ENCODE measurements at places on chromosomes 1 and 21.

GRCh38 chr1:1721201-1721600, 3.0 kb downstream of the CDK11A start:
- H3K4me3 ChIP-seq = no peak overlapping the region
- H3K36me3 ChIP-seq = peaks cover 17% of the 10 kb centered on the region
- no peak overlapping the region for H3K27ac ChIP-seq
- H3K4me1 ChIP-seq = no peaks in the 10 kb centered on the region
- no peak for DNase-seq

DNA sequence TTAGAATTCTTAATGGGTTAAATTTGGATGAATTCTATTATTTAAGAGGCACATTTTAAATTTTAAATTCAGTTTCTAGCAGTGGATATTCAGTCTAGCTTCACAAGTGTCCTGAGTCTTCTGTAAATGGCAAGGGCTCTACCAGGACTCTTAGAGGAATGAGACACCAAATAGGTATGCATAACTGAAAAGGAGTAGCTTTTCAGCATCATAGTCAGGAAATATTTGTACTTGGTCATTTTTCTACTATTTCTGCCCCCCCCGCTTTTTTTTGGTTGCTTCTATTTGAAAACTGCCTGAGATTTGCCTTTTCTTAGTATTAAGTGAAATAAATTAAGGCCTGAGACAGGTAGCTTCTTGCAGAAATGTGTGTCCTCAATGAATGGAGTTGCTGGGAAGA, 80.2 kb downstream of the MAST2 start:
- no peak overlapping the region for H3K4me3 ChIP-seq
- no peaks in the 10 kb centered on the region for H3K36me3 ChIP-seq
- H3K27me3 ChIP-seq = no peaks in the 10 kb centered on the region
- H3K27ac ChIP-seq = no peak overlapping the region

DNA sequence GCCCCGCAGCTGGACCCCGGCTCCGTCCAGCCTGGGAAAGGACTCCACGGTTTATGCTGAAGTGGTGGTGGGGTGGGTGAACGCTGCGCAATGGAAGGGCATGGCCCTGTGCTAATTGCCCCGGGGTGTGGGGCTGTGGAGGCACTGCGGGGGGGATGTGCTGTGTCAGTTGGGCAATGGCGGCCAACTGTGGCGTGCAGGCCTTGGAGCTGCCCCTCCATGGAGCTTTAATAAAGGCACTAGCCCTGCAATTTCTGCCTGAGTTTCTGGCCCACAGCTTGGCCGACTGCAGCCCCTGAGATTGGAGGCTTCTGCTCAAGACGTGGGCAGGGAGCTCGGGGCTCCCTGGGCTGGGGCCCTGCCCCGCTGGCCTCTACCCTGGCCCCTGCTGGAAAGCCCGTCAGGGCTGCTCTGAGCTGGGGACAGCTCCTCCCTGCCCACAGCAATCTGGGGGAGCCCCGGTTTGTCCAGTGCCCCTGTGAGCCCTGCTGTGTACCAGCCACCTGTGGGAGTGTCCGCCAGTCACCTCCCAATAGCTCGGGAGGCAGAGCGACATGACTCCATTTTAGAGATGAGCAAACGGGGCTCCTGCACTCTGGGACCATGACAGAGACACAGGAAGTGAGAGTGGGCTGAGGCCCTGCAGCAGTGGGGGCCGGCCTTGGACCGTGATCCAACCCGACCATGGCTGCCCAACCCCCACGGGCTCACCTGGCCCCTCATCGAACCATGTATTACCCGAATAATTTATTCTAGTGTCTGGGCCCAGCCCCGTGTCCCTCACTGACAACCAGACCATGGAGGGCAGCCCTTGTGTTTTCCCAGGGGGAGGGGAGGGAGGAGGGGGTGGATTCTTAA, 8.7 kb upstream of the TNFRSF14 start:
- peaks cover 35% of the 10 kb centered on the region for H3K4me1 ChIP-seq
- H3K36me3 ChIP-seq = no peaks in the 10 kb centered on the region
- no peak for DNase-seq
- H3K4me3 ChIP-seq = no peak overlapping the region

DNA sequence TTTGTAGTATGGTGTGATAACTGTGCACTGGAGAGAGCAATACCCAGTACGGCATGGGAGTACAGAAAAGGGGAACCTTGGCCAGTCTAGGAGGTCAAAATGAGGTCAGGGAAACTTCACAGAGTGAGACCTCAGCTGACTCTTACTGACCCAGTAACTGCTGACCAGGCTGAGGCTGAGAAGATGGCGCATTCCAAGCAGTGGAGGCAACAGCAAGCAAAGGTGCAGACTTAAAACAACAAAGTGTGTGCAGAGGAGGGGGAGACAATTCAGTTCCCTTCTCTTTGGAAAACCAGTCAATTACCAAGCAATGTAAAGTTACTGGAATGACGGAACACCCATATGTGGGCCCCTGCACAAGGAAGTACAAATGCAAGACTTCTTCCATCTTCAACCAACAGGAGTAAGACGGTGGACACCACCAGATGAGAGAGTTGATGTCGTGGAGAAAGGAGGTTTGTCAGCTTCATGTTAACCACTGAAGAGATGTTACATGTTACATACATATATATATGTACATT, 54.6 kb upstream of the PRDX6 start:
- peaks cover 14% of the 10 kb centered on the region for H3K4me1 ChIP-seq
- H3K36me3 ChIP-seq = no peaks in the 10 kb centered on the region
- H3K4me3 ChIP-seq = no peak overlapping the region
- H3K27ac ChIP-seq = no peak overlapping the region

DNA sequence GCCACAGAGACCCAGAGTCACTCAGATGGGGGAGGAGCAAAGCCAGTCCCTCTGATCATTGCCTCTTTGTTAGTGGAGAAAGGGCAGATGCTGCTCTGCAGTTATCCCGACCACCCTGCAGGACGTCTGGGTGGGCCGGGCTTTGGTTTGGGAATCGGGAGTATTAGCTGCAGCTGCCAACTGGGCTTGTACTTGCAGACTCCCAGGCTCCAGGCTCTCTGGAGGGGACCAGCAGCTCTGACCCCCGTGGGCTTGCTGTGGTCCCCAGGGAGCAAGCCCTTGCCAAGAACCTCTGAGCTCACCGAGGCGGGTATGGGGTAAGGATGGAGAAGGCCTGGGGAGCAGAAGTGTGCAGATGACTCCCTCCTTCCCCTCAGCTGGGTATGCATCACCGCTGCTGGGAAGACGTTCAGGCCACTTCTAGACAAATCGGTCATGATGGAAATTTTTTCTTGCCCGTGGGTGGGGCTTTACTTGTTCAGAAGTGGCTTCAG, 21.6 kb downstream of the MAPKAPK2 start:
- DNase-seq = peak; percentile 94
- no peak overlapping the region for H3K4me3 ChIP-seq
- H3K36me3 ChIP-seq = no peaks in the 10 kb centered on the region
- no peaks in the 10 kb centered on the region for H3K27me3 ChIP-seq

GRCh38 chr21:15895142-15896106, 165.6 kb downstream of the USP25 start:
- H3K4me1 ChIP-seq = no peaks in the 10 kb centered on the region
- no peak overlapping the region for H3K27ac ChIP-seq
- H3K36me3 ChIP-seq = no peaks in the 10 kb centered on the region
- H3K27me3 ChIP-seq = no peaks in the 10 kb centered on the region
- H3K4me3 ChIP-seq = no peak overlapping the region

DNA sequence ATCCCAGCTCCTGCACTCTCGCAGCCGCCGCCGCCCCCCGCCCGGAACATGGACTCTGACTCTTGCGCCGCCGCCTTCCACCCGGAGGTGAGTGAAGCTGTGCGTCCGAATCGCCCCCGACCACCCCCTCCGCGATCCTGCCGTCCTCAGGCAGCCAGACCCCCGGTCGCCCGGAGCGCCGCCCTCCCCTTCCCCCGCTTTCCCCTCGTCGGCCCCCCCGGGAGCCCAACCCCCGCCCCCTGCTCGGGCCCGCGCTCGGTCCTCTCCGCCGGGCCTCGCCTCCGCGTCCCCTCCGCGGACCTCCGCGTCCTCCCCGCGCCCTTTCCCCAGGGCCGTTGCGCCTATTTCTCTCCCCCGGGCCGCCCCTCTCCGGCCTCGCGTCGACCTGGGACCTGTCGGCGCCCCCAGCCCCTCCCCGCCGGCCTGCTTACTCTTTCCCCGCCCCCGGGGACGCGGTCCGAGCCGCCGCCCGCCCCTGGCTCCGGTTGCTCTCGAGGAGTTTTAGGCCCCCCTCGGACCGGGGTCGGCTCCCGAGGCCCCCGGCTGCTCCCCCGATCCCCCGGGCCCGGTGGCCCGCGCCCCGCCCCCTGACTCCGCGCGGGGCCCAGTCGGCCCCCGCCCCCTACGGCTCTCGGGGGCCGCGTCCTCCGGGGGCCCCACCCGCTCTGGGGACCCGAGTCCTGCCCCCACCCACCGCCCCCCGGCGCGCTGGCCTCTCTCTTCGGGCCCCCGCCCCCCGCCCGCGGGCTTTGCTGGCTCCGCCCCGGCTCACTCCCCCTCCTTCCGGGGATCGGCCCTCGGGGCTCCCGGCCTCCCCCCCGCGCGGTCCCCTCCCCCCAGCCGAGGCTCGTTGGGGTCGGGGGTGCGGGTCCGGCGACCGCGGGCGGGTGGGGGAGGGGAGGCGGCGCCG, 743 bp downstream of the PHF13 start:
- H3K4me3 ChIP-seq = peak overlapping the region; percentile 70
- H3K27ac ChIP-seq = peak overlapping the region; percentile 58
- peaks cover 5% of the 10 kb centered on the region for H3K4me1 ChIP-seq
- H3K27me3 ChIP-seq = no peaks in the 10 kb centered on the region
- no peak for DNase-seq

GRCh38 chr1:162004441-162004950, 19.2 kb downstream of the OLFML2B start:
- no peaks in the 10 kb centered on the region for H3K36me3 ChIP-seq
- peaks cover 3% of the 10 kb centered on the region for H3K27me3 ChIP-seq
- H3K27ac ChIP-seq = no peak overlapping the region

DNA sequence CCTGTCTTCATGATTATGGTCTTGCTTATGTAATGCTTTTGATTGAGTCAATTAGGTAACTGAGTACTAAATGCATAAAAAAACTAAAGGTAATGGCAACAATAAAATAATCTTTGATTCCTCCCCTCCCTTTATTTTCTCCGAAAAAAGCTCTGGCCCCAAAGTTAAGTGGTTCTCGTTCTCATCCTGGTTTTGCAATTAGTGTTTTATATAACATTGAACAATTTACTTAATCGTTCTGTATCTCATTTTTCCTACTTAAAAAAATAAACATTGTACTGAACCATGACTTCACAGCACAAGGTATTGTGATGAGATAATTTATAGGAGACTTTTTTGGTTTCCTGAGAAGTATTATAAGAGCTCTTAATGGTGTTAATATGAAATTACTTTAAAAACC, 11.3 kb downstream of the SLC22A15 start:
- H3K27ac ChIP-seq = no peak overlapping the region
- H3K36me3 ChIP-seq = no peaks in the 10 kb centered on the region
- H3K27me3 ChIP-seq = no peaks in the 10 kb centered on the region
- DNase-seq = no peak
- H3K4me1 ChIP-seq = no peaks in the 10 kb centered on the region

GRCh38 chr1:113804421-113805255, 7.6 kb downstream of the RSBN1 start:
- H3K27ac ChIP-seq = peak overlapping the region; percentile 20
- no peaks in the 10 kb centered on the region for H3K27me3 ChIP-seq
- peaks cover 12% of the 10 kb centered on the region for H3K4me1 ChIP-seq

DNA sequence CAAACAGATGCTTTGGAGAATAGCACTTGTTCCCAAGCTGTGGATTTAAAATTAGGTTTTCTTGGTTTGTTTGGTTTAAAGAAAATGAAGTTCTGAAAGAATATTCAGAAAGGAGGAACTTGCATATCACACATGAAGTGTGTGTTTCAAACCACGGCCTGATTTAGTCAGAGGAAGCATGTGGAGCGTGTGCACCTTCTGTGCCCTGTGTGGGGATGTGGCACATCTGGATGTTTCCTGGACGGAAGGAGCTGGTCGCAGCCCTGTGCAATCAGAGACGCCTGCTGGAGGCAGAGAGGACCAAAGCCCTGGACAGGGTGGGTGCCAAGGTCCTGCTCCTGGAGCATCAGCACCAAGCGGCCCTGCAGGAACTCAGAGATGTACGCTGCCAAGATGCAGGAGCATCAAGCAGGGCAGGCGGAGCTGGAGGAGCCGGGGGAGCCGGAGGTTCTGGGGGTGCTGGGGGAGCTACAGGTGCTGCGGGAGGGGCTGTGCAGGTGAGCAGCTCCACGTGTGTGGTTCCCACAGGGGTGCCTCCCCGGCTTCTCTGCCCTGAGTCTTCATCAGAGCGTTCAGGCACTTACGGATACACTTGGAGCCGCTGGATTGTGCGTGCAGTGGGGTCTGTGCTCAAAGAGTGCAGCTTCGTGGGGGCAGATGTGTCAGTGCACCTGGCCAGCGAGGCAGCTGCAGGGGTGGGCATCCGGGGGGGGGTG, 45.7 kb downstream of the PCNT start:
- H3K36me3 ChIP-seq = peaks cover 13% of the 10 kb centered on the region
- no peak overlapping the region for H3K4me3 ChIP-seq
- H3K27ac ChIP-seq = no peak overlapping the region
- H3K27me3 ChIP-seq = no peaks in the 10 kb centered on the region
- no peak for DNase-seq

GRCh38 chr1:83742446-83742845, 256.5 kb downstream of the TTLL7 start:
- no peak overlapping the region for H3K27ac ChIP-seq
- DNase-seq = no peak
- no peaks in the 10 kb centered on the region for H3K27me3 ChIP-seq
- H3K4me1 ChIP-seq = no peaks in the 10 kb centered on the region

DNA sequence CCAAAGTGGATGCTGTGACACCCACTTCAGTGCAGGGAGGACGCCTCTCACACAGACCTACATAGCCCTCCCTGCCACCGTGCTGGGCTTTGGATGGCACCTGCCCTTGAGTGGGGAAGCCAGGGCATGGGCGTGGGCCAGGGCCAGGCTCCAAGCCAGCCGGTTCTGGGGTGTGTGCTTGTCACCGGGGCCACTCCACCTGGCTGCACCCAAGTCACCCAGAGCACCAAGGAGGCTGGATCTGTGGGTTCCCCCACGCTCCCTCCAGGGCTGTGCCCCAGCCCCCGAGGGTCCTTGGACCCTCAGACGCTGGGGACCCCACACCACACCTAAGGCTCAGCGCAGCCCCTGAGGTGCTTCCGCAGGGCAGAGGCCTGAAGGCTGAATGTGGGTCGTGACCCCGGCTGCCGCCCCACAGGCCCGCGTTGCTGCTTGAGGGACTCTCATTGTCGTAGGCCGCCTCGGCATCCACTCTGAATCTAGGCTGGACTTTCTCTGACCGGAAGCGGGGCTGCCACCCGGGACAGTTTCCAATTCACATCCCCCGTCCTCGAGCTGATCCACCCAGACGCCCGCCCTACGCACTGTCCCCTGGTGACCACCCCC, 1.5 kb downstream of the MXRA8 start:
- H3K27me3 ChIP-seq = no peaks in the 10 kb centered on the region
- H3K4me1 ChIP-seq = peaks cover 48% of the 10 kb centered on the region
- H3K4me3 ChIP-seq = peak overlapping the region; percentile 83
- H3K36me3 ChIP-seq = peaks cover 11% of the 10 kb centered on the region
- no peak for DNase-seq

GRCh38 chr1:89022167-89022959, at the start of gene GBP3:
GBP3 (minus strand) TSS chr1:89022866; CDS start chr1:89020721, 2,145 bp downstream.
- peak within 1 kb of the TSS; percentile 95 for H3K4me3 ChIP-seq
- peaks cover 12% of the 10 kb centered on the region for H3K36me3 ChIP-seq
- DNase-seq = peak; percentile 66
- H3K4me1 ChIP-seq = peaks cover 5% of the 10 kb centered on the region
